Right atrium auricular region (tissue), 2 donors: ENCODE measurements at places on chromosomes 5 and 9. TPM values are rescaled to one million over a fixed set of nuclear protein-coding genes. Genes with fewer than 3 reads are reported as not detected.

CARD9 gene
- total RNA-seq, result 1.1 TPM

SMIM33 gene
- not detected for total RNA-seq

PKN3 gene
- 8.6 TPM for total RNA-seq

SPACA9 gene
- total RNA-seq, result 8.1 TPM

LYRM7 gene
- total RNA-seq, result 30.7 TPM

PTGDS gene
- 2,426 TPM for total RNA-seq

SFXN1 gene
- total RNA-seq, result 33.0 TPM

URM1 gene
- total RNA-seq, result 37.3 TPM

LHX6 gene
- total RNA-seq, result 2.8 TPM

C9orf152 gene
- not detected for total RNA-seq

DNA sequence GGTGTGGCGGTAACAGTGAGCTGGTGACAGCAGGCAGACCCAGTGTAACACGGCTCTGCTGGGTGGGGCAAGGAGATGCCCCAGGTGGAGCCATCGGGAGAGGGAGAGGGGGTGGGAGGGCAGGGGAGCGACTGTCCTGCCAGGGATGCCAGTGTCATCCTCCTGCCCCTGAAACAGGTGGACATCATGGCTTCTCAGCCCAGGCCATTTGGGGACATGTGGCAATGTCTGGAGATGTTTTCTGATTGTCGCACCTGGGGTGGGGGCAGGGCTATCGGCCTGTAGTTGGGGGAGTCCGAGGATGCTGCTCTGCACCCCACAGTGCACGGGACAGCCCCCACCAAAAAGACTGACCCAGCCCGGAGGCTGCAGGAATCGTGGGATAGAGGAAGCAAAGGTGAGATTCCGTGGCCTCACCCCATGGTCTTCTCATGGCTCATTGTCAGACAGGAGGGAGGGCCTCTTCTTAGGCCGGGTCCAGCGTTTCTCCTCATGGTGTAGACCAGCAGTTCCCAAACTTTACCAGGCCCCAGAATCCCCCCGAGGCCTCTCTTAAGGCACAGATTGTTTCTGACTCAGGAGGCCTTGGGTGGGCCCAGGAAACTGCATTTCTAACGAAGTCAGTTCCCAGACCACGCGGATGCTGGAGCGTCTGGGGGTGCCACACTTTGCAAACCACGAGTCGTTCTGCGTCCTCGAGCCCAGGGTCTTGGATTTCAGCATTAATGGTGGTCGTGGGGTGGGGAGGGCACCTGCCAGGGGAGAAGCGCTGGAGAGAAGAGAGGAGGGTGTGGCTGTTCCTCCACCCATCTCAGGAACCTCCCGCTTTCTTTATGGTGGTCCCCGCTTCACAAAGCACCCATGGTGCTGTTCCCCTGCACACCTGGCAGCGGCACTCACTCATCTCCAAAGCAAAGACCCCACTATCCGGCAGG, 11.0 kb downstream of the COL5A1 start:
- no peak for DNase-seq
- H3K4me3 ChIP-seq, result no peak overlapping the region
- H3K27ac ChIP-seq, result peak overlapping the region; percentile 39
- peaks cover 44% of the 10 kb centered on the region for H3K4me1 ChIP-seq

DNA sequence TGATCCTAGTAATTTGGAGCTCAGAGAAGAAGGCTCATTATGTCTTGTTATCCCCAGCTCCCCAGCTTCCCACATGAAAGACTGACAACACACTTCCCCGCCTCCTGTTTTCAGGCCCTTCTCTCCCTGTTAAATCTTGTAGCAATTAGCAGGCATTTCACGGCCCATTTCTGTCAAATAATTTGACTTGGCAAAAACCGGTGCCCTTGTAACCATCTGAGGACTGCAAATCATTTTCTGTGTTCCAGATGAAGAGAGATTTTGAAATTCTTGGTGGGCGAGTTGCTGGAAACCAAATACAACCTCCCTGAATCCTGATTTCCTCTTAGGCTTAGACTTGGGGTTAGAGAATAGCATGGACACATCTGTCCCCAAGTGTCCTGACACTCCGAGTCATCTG, 109.7 kb downstream of the MSX2 start:
- DNase-seq, result no peak
- H3K27ac ChIP-seq, result no peak overlapping the region
- no peaks in the 10 kb centered on the region for H3K36me3 ChIP-seq
- no peaks in the 10 kb centered on the region for H3K27me3 ChIP-seq
- H3K4me1 ChIP-seq, result no peaks in the 10 kb centered on the region

DNA sequence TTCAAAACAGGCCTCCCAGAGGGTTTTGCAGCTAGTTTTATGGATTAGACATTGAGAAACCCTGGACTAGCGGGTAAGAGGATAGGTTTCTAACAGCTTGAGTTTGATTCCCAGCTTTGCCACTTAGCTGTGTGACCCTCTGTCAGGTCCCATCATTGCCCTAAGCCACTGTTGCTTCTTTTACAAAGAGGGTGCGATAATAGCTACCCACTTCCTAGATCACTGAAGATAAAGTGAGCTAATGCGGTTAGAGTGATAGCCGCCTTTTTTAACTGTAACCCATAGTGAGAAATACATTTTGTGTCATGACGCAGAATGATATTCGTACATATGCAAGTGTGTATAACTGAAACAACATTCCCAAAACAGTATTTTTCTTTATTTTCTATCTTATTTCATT, 40.3 kb downstream of the CSF1R start:
- H3K27ac ChIP-seq, result no peak overlapping the region
- no peak for DNase-seq
- no peaks in the 10 kb centered on the region for H3K27me3 ChIP-seq

- H3K27ac ChIP-seq, result no peak overlapping the region
- H3K36me3 ChIP-seq, result no peaks in the 10 kb centered on the region
- no peaks in the 10 kb centered on the region for H3K4me1 ChIP-seq
- DNase-seq, result no peak
- H3K27me3 ChIP-seq, result no peaks in the 10 kb centered on the region
- H3K4me3 ChIP-seq, result no peak overlapping the region
Measured at GRCh38 chr5:162107591-162107990, 40.0 kb downstream of the GABRG2 start.

GRCh38 chr9:7121664-7122063, 363.9 kb downstream of the KDM4C start:
- H3K4me1 ChIP-seq, result no peaks in the 10 kb centered on the region
- no peaks in the 10 kb centered on the region for H3K36me3 ChIP-seq
- H3K4me3 ChIP-seq, result no peak overlapping the region
- no peak overlapping the region for H3K27ac ChIP-seq

GRCh38 chr5:29744618-29745017, 1448.9 kb upstream of the CDH6 start:
- no peak overlapping the region for H3K27ac ChIP-seq
- no peaks in the 10 kb centered on the region for H3K4me1 ChIP-seq
- H3K36me3 ChIP-seq, result no peaks in the 10 kb centered on the region
- DNase-seq, result no peak

GRCh38 chr5:44332285-44332971, 56.8 kb downstream of the FGF10 start:
- no peak for DNase-seq
- no peaks in the 10 kb centered on the region for H3K4me1 ChIP-seq
- H3K4me3 ChIP-seq, result no peak overlapping the region
- H3K36me3 ChIP-seq, result no peaks in the 10 kb centered on the region

DNA sequence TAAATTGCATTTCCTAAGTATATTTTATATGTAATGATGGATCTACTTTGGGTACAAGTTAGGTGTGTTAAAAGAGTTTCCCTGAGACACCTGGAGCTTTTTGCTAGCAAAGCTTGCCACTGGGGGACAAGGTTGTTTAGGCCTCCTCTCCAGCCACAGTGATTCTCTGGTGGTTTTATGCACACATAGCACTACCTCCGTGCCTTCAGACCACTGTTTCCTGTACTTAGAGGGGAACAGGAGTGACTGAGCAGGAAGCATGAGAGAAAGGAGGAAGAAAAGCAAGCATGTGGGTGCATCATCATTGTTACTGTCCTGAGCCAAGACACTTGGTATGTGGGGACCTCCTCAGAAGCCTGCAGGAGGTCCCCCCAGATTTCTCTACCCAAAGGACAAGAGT, 272.1 kb downstream of the RASEF start:
- H3K36me3 ChIP-seq, result no peaks in the 10 kb centered on the region
- H3K27me3 ChIP-seq, result no peaks in the 10 kb centered on the region
- no peaks in the 10 kb centered on the region for H3K4me1 ChIP-seq
- no peak overlapping the region for H3K4me3 ChIP-seq
- no peak for DNase-seq

GRCh38 chr5:95027775-95028174, 257.1 kb downstream of the MCTP1 start:
- no peak overlapping the region for H3K27ac ChIP-seq
- DNase-seq, result no peak
- H3K4me1 ChIP-seq, result no peaks in the 10 kb centered on the region

- no peaks in the 10 kb centered on the region for H3K36me3 ChIP-seq
- H3K4me1 ChIP-seq, result no peaks in the 10 kb centered on the region
- H3K27me3 ChIP-seq, result no peaks in the 10 kb centered on the region
- no peak overlapping the region for H3K4me3 ChIP-seq
- no peak for DNase-seq
Measured at GRCh38 chr9:12988258-12988657, 213.4 kb downstream of the LURAP1L start.

GRCh38 chr9:5449521-5450358, 602 bp upstream of the CD274 start:
- H3K4me3 ChIP-seq, result peak overlapping the region; percentile 64
- DNase-seq, result no peak
- H3K27ac ChIP-seq, result peak overlapping the region; percentile 84
- H3K36me3 ChIP-seq, result no peaks in the 10 kb centered on the region
- H3K4me1 ChIP-seq, result peaks cover 18% of the 10 kb centered on the region

GRCh38 chr5:172494630-172495505, 40.5 kb upstream of the SH3PXD2B start:
- H3K27ac ChIP-seq, result no peak overlapping the region
- H3K36me3 ChIP-seq, result no peaks in the 10 kb centered on the region
- H3K4me3 ChIP-seq, result no peak overlapping the region

GRCh38 chr5:139486201-139486600, 3.6 kb upstream of the STING1 start:
- no peak overlapping the region for H3K4me3 ChIP-seq
- no peak overlapping the region for H3K27ac ChIP-seq
- H3K27me3 ChIP-seq, result no peaks in the 10 kb centered on the region
- no peak for DNase-seq
- no peaks in the 10 kb centered on the region for H3K36me3 ChIP-seq

DNA sequence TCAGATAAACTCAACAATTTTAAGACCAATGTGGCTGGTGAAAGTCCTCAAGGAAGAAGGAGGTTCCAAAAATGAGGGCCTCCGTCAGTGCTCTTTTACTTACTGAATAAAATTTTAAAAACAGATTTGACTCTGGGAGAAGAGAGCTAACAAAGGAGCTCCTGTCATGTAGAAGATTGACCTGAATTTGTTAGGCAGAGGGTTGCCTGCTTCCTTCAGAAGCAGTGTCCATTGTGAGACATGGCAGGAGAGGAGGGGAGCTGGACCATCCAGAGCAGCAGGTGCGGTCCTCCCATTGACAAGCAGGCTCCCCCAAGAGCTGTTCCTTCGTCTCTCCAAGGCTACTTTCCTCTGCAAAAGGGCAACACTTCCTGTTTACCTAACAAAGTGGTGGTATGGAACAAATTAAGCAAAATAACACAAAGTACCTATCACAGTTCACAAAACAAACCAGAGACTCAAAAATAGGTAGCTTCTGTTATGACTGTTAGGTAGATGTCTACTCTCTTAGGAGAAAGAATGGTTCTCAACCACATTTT, 238.1 kb downstream of the DENND1A start:
- no peak for DNase-seq
- H3K27ac ChIP-seq, result no peak overlapping the region
- H3K36me3 ChIP-seq, result no peaks in the 10 kb centered on the region
- no peaks in the 10 kb centered on the region for H3K27me3 ChIP-seq

DNA sequence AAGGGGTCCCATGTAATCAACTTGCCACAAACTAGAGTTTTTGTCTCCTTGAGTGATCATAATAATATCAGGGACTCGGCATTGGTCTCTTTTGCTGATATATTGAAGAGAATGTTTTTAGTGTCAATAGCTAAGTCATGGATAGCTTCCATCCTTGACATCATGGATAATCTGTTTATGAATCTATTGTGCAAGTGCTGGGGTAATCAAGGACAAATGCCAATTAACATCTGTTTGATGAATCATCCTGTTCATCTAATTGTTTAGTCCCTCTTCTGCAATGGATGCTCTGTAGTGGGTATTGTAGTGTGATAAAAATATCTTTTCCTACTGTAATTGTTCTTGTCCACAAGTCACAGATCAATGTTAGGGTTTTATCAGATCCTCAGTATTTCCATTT, 607.5 kb upstream of the SEMA6A start:
- H3K27me3 ChIP-seq, result no peaks in the 10 kb centered on the region
- no peak overlapping the region for H3K4me3 ChIP-seq
- no peak overlapping the region for H3K27ac ChIP-seq
- DNase-seq, result no peak
- H3K4me1 ChIP-seq, result no peaks in the 10 kb centered on the region

DNA sequence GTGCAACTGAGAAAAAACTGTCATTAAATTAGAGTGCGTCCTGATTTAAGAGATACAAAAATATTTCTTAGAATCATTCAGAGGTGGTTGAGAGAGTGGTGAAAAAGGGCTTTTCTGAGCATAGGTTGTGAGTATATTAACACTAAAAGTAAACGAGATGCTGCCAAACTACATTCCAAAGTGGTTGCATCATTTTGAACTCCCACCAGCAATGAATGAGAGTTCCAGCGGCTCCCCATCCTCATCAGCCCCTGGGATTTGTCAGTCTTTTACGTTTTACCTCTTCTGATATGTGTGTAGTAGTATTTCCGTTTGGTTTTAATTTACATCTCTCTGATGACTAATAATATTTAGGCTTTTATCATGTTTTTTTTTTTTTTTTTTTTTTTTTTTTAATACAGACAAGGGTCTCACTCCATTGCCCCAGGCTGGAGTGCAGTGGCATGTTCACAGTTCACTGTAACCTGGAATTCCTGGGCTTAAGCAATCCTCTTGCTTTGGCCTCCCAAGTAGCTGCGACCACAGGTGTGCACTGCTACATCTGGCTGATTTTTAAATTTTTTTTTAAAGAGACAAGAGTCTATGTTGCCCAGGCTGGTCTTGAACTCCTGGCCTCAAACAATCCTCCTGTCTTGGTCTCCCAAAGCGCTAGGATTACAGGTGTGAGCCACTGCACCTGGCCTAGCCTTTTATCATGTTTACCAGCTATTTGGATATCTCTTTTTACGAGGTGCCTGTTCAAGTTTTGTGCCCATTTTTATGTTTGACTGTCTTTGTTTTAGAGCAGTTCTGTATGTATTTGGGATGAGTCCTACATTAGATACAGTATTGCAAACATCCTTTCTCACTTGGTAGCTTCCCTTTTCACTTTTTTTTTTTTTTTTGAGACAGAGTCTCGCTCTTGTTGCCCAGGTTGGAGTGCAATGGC, 17.0 kb downstream of the PRRT1B start:
- no peak for DNase-seq
- no peak overlapping the region for H3K4me3 ChIP-seq
- H3K27ac ChIP-seq, result no peak overlapping the region
- H3K36me3 ChIP-seq, result no peaks in the 10 kb centered on the region
- no peaks in the 10 kb centered on the region for H3K27me3 ChIP-seq

GRCh38 chr5:62460578-62460983, 48.0 kb downstream of the IPO11 start:
- no peaks in the 10 kb centered on the region for H3K36me3 ChIP-seq
- no peak overlapping the region for H3K27ac ChIP-seq
- H3K27me3 ChIP-seq, result no peaks in the 10 kb centered on the region
- no peak overlapping the region for H3K4me3 ChIP-seq
